ENCODE measurements at places on chromosomes 5 and 9.

GRCh38 chr5:59654691-59655090 lies 238.8 kb downstream of the PDE4D start:
- DNase-seq: no peak

- peak; percentile 43 for DNase-seq
These were observed 372.4 kb downstream of the KCNN2 start for GRCh38 chr5:114734238-114734637.

GRCh38 chr9:37528652-37529471 lies 43.1 kb downstream of the POLR1E start:
- no peak for DNase-seq

- DNase-seq: no peak
These were observed 79.3 kb downstream of the CACNA1B start for GRCh38 chr9:137956688-137957385.

DNA sequence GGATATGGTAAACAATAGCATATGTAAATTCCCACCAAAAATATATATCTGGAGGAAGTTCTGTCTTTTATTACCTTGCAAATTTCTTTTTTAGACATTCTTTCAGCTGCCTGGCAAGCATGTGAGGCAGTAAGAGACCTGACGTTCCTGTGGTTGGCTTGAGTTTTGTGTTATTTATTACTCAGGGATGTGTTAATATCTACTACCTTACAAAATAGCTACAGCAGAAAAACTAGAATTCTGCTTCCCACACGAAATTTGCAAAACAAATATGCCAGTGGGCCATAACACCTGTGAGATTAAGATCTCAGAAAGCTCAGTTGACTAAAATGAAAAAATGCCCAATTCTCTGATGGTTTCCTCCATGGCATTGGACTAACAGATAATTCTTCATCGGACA lies 274.2 kb downstream of the TMEM167A start:
- DNase-seq: no peak

- DNase-seq: no peak
These were observed 44.3 kb upstream of the TESK1 start for GRCh38 chr9:35560625-35561337.

DNA sequence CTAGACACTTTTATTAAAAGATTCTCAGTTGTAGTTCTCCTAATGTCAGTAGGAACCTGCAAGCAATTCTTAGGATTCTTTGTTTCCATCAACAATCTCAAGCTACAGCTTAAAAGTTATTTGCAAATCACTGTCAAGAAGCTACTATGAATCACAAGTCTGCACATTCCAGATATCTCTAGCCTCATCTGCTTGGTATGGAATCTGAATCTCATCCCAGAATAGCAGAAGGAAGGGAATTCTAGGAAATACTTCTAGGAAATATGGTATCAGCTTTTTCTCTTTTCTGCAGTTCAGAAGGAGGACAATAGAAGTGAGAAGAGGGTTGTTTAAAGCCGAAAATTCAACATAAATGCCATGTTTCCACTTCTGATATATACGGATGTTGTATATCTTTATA lies 792.2 kb upstream of the CDH9 start:
- DNase-seq: peak; percentile 78

DNA sequence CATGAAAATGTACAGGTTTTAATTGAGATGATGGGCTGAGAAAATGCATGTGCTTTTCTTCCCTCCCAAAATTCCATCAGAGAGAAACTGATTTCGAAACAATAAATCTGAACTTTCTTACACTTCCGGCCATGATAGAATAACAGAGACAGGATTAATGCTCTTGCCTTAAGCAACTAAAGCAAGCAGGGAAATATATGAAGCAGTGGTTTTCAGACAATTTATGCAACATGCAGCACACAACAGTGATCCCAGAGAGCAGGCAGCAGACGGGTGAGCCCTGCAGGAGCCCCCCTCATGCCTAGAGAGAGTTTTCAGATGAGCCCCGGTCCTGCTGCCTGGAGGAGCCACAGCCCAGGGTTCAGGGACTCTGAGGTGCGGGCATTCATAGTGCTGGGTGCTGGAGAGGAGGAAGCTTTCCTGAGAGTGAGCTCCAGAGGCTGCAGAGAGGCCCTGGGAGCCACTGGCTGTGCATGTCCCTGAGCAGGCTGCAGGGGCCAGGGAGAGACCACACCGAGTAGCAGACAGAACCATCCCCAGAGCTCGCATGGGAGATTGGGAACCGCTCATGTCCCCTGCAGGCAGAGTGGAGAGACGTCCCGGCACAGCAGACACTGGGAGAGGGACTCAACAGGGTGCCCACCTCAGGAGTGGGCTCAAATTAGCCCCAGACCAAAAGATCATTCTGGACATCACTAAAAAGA lies 143.5 kb downstream of the OLFM1 start:
- no peak for DNase-seq

GRCh38 chr9:96061293-96061987 lies 185.9 kb downstream of the ERCC6L2 start:
- DNase-seq: peak; percentile 87

DNA sequence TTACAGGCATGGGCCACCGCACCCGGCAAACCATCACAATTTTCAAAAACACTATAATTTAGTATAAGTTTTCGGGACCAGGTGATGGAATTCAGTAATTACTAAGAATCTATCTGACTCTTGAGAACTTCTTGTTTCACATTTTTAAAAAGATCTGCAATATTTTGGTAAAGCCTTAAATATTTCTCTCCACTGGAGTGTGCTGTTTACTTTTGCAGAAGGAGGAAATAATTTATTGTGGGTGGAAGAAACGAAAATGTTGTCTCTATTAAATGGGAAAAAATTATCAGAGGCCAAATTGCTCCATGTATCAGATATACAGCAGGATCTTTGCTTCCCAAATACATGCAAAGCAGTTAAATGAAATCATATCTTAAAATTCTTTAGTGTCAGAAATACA lies 566.8 kb upstream of the CYLC2 start:
- no peak for DNase-seq

DNA sequence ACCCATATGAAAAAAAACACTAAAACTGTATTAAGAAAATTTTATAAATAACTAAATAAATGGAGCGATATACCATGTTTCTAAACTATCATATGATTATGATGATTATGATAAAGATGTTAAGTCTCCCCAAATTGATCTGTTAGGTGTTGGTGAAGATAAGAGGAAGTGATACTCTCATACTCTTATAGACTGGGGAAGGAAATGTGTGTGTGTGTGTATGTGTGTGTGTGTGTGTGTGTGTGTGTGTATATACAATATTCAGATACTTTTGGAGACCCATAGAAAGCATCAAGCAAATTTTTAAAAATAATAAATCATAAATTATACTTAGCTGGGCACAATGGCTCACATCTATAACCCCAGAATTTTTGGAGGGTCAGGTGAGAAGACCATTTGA lies 62.9 kb downstream of the TMEM232 start:
- DNase-seq: no peak

GRCh38 chr5:135393229-135393628 lies 5.8 kb downstream of the MACROH2A1 start:
- DNase-seq: no peak

DNA sequence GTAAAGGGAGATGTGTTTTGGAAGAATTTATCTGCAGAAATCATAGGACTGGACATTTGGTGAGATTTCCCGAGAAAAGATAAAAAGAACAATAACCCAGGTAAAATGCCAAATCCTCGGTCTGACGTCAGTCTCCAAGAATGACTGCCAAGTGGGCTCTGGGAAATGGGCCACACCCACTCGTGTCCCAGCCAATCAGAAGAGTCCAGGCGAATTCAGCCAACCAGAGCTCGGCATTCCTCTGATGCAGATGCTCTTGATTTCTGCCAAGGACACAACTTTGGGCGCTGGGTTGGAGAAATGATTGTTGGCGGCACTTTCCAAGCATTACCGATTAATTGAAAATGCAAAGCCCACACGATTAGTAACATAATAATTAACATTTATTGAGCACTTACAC lies 73.3 kb downstream of the FGF18 start:
- no peak for DNase-seq

DNA sequence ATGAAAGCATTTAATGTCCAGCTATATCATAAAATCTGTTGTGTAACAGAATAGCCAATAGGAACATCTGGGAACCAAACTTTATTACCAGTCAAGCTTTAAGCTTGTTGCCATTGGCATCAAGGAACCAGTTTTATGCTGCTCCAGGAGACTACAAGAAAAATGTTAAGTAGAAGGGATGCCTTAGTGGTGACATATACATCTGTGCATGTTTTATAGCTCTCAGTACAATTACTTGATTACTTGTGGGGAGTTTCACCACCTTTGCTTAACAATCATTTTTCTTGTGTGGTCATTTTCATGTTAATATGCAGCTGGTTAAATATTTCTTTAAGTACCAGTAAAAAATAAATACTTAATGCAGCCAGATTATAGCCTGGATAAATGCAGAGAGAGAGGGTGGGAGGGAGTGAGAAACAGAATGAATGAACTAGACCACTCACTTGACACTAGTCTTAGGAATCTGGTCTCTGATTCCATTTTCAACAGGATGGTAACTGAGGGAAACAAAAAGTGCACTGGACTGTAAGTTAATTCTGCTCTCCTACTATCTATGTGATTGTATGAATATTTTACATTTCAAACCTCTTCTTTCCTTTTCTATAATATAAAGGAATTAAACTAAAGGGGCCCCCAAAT lies 35.7 kb upstream of the LURAP1L start:
- peak; percentile 66 for DNase-seq

DNA sequence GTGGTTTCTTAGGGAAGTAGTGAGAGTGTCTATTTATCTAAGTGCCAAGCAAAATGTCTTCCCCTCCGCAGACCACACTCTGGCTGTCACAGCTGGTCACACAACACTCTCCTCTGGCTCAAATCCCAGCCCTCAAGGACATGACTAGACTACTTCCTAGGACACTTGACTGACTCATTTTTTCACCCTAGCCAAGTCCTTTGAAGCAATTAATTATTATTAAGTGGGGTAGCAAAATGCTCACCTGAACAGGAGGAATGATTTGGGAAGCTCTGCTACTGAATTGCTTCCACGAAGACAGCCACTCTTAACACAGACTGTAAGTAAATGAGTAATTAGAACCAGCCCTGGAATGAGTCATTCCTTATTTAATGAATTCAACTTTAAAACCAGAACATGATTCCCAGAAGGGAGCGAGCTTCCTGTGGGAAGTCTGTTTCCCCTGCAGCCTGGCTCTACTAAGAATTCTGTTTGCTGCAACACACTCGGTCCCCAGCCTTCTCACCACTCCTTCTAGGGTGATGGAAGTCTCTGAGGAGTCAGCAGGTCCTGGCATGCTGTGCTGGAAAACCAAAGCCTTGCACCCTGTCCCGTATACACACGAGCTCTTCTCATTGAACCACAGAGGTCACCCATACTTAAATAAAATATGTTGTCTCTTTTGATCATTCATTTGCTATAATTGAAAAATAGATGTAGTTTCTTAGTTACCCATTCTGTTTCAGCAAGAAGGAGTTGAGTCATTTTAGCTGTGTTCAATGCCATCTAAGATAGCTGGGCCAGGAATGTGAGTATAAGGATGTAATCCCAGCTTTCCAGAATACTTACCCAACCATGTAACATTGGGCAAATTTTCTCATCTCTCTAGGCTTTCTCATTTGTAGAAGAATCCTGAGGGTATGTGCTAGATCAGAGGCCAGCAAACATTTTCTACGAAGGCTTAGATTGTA lies 218.6 kb upstream of the RASEF start:
- DNase-seq: peak; percentile 88

DNA sequence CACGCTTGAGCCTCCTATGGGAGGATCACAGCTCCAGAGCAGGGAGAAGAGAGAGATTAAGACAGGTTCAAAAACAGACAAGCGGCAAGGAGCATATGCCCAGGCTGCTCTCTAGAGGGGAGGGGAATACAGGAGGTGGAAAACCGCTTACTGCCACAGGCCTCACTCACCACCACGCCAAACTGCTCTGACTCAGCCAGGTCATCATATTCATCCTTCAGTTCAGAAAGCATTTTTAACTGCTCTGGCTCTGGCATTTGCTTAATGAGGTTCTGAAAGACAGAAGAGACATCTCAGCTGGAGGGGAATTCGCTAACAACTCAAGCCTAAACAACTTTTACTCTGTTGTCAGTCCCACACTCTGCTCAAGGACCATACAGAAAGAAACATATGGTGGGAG lies 40.1 kb downstream of the PCDHGC5 start:
- peak; percentile 82 for DNase-seq

DNA sequence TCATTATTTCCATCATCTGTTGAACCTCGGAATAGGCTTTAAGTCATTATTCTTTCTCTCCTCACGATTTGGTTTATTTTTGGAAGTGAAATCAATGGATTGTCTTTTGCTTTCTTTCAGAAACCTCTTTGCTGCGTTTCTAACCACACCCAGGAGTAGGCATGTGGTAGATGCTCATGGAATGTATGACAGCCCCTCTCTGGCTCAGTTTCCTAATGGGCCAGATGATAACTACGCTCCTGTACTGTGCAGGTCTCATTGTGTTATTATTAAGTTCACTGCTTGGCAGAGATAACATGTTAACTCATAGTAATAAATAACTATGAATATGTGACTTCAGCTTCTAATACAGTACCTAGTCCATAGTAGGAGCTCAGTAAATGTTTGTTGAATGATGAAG lies 175.5 kb upstream of the KLF4 start:
- no peak for DNase-seq

DNA sequence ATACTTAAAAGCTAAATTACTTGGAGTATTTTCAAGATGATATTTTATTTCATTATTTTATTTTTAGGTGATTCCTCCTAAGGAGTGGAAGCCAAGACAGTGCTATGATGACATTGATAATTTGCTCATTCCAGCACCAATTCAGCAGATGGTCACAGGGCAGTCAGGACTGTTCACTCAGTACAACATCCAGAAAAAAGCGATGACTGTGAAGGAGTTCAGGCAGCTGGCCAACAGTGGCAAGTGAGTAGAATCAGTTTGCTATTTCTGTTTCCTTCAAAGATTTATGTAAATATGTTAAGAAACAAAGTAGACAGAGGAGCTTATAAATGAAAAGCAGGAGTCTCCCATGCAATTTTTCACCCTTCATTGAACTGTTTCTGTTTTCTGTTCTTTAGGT lies 47.8 kb downstream of the KDM4C start:
- DNase-seq: peak; percentile 31

DNA sequence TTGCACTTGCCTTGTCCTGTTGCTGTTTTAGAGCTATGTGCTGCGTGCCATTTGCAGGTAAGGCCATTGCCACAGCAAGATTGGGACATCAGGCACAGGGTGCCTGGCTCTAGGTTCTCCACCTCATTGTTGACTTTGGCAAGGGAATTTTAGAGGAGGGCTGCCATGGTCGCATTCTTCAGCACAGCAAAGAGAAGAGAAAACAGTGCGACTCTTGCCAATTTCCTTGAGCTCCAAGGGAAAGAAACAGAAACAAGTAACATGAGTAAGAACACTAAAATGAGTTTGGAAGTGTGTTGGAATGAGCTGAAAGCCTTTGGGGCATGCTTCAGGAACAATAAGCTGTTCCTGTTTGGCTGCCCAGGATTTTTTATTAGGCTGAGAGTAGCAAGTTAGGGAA lies 188.1 kb upstream of the IL12B start:
- peak; percentile 16 for DNase-seq

GRCh38 chr9:136206602-136207275 lies 1.8 kb upstream of the LHX3 start:
- DNase-seq: no peak

- DNase-seq: peak; percentile 82
These were observed 208.1 kb upstream of the PIK3R1 start for GRCh38 chr5:68007451-68007850.
